ENCODE measurements at places on chromosomes 2 and 18. TPM values are rescaled to one million over a fixed set of nuclear protein-coding genes. Genes with fewer than 3 reads are reported as not detected.

- DNase-seq: no peak
Observed at GRCh38 chr2:22894761-22895160, 490.2 kb upstream of the KLHL29 start.

DNA sequence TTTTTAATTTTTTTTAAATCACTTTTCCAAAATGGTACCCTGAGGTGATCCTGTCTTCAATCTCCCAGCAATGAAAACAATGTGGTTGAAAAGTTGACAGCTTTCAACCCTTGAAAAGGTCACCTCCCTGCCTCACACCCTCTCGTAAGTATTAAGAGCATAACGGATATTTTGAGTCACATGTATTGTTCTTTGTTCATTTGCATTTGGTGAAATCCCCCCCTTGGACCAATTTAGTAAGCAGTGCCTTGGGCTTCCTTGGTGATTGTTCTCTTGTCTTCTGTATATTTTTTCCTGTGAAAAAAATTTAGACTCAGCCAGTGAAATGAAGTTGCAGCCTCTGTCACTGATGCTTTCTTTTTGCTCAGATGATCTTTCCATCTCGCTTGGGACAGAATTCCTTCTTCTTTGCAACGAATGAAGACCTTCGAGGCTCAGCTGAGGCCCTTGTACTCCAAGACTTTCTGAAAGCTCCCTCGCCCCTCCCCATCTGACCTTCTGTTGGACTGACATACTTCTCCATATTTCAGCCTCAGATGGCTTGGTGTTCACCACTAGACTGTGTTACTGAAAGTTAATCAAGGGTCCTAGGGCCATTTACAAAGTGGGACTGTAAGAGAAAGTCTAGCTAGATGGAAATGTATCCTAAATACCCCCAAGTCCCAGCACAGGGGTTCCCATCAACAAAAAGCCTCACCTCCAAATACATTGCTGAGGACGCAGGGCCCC lies 158.4 kb downstream of the BCL2 start:
- DNase-seq: no peak

The TSPYL6 gene
- total RNA-seq: not detected

- DNase-seq: no peak
Observed at GRCh38 chr2:200814276-200814815, 2.6 kb downstream of the BZW1 start.

The RUFY4 gene
- total RNA-seq: not detected

The CFAP221 gene
- total RNA-seq: not detected

DNA sequence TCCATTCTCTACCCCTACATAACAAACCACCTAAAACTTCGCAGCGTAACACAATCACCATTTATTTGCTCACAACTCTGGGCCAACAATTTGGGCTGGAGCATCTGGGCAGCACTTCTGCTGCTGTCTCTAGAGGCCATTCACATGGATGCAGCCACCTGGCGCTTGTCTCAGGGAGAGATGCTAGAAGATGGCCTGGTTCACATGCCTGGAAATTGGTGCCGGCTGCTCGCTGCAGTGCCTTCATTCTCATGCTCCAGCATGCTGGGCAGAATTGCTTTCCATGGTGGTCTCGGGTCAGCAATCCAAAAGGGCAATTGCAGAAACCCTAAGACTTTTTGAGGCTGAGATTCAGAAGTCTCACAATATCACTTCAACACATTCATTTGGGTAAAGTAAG lies 157.4 kb downstream of the SUCLG1 start:
- DNase-seq: no peak

The TUBA4B gene
- not detected for total RNA-seq

DNA sequence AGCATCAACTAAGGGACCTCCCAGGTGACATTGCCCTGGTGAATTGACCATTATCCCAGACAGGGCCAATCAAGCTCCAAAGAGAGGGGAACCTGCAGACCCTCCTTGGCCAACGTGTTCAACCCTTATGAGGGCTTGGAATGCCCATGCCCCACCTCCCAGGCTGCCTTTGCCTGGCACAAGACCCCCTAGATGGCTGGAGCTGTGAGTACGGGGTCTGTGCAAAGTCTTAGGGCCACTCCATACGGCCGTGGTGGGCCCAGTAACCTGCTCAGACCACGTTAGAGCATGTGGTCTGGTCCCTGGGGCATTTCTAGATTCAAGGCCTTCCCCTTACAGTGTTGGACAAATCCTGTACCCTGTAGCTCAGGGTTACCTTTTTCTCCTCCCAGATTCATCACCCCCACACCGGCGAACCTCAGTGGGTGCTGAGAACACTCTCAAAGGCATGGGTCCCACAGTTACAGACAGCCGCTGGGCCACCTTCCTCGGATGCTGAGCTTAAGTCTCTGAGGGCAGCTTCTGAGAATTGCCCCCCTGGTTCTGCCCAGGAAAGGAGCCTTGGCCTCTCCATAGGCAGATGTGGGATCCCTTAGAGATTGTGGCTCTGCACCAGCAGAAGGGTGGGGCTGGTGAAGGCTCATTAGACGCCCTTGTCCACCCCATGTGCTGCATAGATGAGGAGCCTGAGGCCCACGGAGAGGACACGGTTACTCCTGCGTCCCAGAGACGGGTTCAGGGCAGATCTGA lies 18.3 kb upstream of the KCNK3 start:
- DNase-seq: no peak

The AKAIN1 gene
- not detected for total RNA-seq

Data from CD8-positive, alpha-beta memory T cell (primary cell).